ENCODE measurements at places on chromosomes 7 and 10. TPM values are rescaled to one million over a fixed set of nuclear protein-coding genes. Genes with fewer than 3 reads are reported as not detected.

DNA sequence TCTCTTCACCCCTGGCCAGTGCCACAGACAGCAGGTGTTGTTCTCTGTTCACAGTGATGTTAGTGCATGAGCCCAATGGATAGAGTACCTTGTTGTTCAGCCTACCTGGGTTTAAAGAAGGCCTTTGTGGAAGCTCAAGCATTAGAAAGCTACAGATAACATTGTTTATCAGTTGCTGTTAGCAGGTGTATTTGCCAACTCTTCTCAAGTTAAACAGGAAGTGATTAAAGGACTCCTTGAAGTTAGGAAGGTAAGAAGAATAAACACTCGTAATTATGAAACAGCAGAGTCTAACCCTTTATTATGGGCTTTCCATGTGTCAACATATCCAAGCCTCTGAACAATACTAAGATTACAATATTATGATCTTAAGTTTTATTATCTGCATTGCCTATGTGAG is 25.9 kb downstream of the RGR start:
- DNase-seq, result no peak
- no peak overlapping the region for H3K4me3 ChIP-seq
- H3K4me1 ChIP-seq, result peaks cover 3% of the 10 kb centered on the region
- no peak overlapping the region for H3K27ac ChIP-seq
- no peaks in the 10 kb centered on the region for H3K27me3 ChIP-seq

GRCh38 chr7:25831831-25832411 is 320.1 kb upstream of the NFE2L3 start:
- H3K27me3 ChIP-seq, result no peaks in the 10 kb centered on the region
- no peak for DNase-seq
- H3K36me3 ChIP-seq, result no peaks in the 10 kb centered on the region
- no peak overlapping the region for H3K27ac ChIP-seq
- no peaks in the 10 kb centered on the region for H3K4me1 ChIP-seq
- H3K4me3 ChIP-seq, result no peak overlapping the region

Gene OR13A1
- 0.19 TPM for total RNA-seq

- DNase-seq, result no peak
- no peaks in the 10 kb centered on the region for H3K36me3 ChIP-seq
- no peak overlapping the region for H3K4me3 ChIP-seq
- H3K27ac ChIP-seq, result no peak overlapping the region
Measured at GRCh38 chr10:47176903-47177868, 122.8 kb upstream of the GDF10 start.

DNA sequence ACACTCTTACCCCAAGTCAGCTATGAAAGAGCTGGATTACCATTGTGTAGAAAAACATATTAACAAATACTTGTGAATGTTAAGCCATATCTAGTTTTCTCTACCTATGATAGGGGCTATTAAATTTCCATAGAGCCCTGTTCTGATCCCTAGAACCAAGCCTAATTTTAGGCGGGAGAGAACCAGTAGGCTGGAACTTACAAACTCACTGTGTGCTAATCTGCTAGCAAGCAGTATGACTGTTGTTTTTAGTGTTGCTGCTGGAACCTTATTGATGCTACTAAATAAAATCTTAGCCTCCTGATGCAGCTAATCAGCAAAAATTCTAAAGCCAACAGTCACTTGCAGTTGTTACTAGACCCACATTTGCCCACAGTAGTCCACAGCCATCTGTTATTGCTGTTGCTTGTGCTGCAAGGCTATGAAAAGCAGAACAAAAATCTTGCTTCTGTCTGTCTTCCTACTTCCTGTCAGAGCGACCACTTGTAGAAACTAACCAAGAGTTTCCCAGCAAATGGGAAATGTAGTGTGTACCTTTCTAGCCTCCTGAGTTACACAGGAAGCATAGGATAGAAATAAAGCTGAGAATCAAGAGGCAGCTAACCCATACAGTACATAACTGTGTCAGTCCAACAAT is 368.4 kb downstream of the ARL4A start:
- no peak overlapping the region for H3K4me3 ChIP-seq
- H3K36me3 ChIP-seq, result no peaks in the 10 kb centered on the region
- no peak for DNase-seq
- H3K27ac ChIP-seq, result no peak overlapping the region
- H3K4me1 ChIP-seq, result no peaks in the 10 kb centered on the region
- no peaks in the 10 kb centered on the region for H3K27me3 ChIP-seq

DNA sequence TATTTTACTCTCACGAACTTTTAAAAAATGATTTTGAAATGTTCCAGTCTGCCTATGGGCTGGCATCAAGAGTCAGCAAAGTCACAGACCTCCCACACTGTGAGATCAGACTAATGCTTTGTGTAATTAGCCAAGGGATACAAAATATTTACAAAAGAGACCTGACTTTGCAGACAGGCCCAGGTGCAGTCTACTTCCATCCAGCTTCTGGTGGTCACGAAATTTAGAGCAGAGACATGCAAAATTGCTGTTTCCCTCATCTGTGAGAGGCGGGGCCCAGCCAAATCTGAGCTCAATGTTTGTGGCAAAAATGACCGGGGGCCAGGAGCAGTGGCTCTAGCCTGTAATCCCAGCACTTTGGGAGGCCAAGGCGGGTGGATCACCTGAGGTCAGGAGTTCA is 82.5 kb upstream of the PITRM1 start:
- H3K4me1 ChIP-seq, result no peaks in the 10 kb centered on the region
- H3K36me3 ChIP-seq, result no peaks in the 10 kb centered on the region
- H3K27me3 ChIP-seq, result peaks cover 17% of the 10 kb centered on the region
- H3K27ac ChIP-seq, result no peak overlapping the region
- H3K4me3 ChIP-seq, result no peak overlapping the region

DNA sequence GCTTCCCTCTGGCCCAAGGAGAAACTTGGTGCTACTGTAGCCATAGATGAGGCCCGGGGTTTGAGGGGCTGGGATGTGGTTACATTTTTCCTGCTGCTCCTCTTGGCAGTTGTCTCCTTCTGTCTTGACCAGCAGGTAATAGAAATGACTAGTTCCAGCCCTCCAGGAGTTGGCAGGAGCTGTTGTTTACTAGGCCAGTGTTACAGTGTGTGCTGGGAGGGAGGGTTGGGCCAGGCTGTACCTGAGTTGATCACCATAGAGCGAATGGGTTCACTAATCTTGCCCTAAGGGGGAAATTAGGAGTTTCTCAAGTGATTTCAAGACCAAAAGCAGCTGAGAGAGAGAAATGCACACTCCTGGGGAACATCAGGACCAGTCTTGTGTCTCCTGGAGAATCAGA is 34.9 kb downstream of the PAX2 start:
- H3K4me3 ChIP-seq, result no peak overlapping the region
- no peak for DNase-seq
- no peak overlapping the region for H3K27ac ChIP-seq
- H3K4me1 ChIP-seq, result no peaks in the 10 kb centered on the region

DNA sequence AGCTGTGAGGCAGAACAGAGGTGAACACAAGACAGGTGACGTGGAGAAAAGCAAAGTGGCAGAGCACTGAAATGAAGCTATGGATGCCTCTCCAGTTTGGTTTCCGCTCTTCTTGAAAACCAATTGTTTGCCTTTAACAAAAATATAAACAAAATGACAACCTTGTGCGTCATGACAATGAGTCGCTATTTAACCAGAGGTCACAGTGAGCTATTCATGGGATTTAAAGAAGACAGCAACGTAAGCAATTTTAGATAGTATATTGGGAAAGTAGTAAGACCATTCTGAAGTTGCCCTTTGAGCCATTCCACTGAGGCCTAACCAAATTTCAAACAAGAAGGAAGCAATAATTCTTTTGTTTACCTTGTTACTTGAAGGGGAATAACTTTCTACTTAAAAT is 15.2 kb upstream of the LRRTM3 start:
- H3K27me3 ChIP-seq, result no peaks in the 10 kb centered on the region
- H3K27ac ChIP-seq, result no peak overlapping the region
- H3K4me1 ChIP-seq, result no peaks in the 10 kb centered on the region

Gene ZNF425
- 0.28 TPM for total RNA-seq

GRCh38 chr7:5425507-5426225 is 2.0 kb upstream of the TNRC18 start:
- no peak for DNase-seq
- H3K4me3 ChIP-seq, result peak overlapping the region; percentile 6
- H3K27ac ChIP-seq, result no peak overlapping the region
- no peaks in the 10 kb centered on the region for H3K27me3 ChIP-seq
- H3K4me1 ChIP-seq, result peaks cover 16% of the 10 kb centered on the region

- no peak for DNase-seq
- H3K27me3 ChIP-seq, result no peaks in the 10 kb centered on the region
- no peak overlapping the region for H3K27ac ChIP-seq
Measured at GRCh38 chr7:130037703-130038102, 13.5 kb downstream of the ZC3HC1 start.

DNA sequence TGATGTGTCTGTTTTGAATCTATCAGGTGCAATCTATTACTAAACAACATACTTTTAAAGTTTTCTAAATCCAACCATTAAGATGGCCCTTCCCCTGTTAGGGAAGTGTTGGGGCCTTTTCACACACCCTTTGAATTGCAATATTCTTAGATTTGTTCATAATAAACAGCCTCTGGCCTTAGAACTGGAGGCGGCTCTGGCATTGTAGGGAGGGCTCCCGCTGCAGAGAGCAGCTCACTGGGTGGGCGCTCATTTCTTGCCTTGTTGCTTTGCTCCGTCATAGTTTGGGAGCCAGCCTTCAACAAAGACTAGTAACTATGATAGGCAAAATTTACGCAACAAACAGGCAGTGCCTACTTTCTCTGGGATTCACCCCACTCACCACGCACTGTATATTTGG is 4.2 kb upstream of the HOXA10 start:
- H3K36me3 ChIP-seq, result no peaks in the 10 kb centered on the region
- no peak overlapping the region for H3K4me3 ChIP-seq
- H3K27me3 ChIP-seq, result peaks cover 89% of the 10 kb centered on the region
- no peak overlapping the region for H3K27ac ChIP-seq

Measured in T-cell (primary cell).